Activated CD4-positive, alpha-beta T cell treated with anti-CD3 and anti-CD28 coated beads, Interleukin-2, amount 10 ng/mL, durations not matched to agents 24 days and 14 days (primary cell): ENCODE measurements at places on chromosomes 13 and 19. TPM values are rescaled to one million over a fixed set of nuclear protein-coding genes. Genes with fewer than 3 reads are reported as not detected.
A peak's percentile ranks its signal among the peaks of the same experiment; 100 is the strongest.

DNA sequence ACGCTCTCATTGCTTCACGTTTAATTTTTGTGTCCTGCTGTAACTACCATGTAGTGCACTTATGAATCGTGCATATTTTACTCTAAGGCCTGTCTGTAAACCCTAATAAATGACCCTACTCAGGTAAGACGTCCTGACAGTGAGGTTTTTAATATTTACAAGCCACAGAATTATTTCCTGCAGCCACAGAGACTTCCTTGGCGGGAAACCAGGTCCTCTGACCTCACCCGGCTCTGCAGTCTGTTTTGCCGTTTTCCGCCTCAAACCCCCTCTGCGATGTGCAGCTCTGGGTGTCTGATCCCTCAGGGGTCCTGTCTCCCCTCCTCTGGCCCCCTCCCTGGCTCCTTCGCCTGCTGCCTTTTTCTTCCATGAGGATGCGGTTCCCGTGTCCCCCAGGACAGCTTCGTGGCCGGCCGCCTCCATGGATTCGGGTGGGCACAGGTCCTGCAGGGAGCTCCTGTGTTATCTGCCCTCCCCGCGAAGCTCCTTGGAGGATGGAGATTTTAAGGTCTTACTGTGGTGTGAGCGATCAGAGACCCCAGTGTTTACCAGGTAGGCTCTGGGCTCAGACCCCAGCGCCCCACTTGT, 66.3 kb downstream of the MCF2L start:
- no peak overlapping the region for H3K27ac ChIP-seq
- H3K27me3 ChIP-seq, result no peaks in the 10 kb centered on the region
- H3K4me1 ChIP-seq, result no peaks in the 10 kb centered on the region
- no peak overlapping the region for H3K4me3 ChIP-seq
- H3K36me3 ChIP-seq, result no peaks in the 10 kb centered on the region

DNA sequence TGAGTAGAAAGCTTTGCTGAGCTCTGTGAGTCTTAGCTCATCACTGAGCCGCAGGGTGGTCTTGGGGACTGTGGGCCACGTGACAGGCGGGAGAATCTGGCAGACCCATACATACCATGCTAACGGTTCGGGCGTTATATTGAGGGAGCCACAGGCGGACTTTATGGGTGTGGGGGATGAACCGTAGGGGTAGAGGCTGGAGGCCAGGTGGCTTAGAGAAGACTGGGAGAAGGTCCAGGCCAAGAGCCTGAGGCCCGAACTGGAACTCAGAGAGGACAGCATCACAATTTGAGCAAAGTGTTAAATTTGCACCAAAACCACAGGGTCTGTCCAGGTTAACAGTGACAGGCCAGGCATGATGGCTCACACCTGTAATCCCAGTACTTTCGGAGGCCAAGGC, 15.3 kb upstream of the ATF5 start:
- H3K27me3 ChIP-seq, result no peaks in the 10 kb centered on the region
- no peak for DNase-seq
- H3K27ac ChIP-seq, result peak overlapping the region; percentile 94
- peaks cover 57% of the 10 kb centered on the region for H3K4me1 ChIP-seq
- no peak overlapping the region for H3K4me3 ChIP-seq
- peaks cover 75% of the 10 kb centered on the region for H3K36me3 ChIP-seq

DNA sequence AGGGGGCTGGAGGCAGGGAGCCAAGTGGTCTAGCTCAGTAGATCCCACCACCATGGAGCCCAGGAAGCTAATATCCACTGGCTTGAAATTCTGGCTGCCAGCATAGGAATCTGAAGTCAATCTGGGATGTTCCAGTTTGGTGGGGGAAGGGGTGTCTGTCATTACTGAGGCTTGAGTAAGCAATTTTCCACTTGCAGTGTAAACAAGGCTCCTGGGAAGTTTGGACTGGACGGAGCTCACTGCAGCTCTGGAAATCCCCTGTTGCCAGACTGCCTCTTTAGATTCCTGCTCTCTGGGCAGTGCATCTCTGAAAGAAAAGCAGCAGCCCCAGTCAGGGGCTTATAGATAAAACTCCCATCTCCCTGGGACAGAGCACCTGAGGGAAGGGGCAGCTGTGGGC, 349.2 kb upstream of the KLHL1 start:
- no peaks in the 10 kb centered on the region for H3K4me1 ChIP-seq
- H3K4me3 ChIP-seq, result no peak overlapping the region
- H3K36me3 ChIP-seq, result no peaks in the 10 kb centered on the region
- DNase-seq, result no peak

GRCh38 chr13:106311004-106311403, 224.5 kb downstream of the EFNB2 start:
- peak; percentile 26 for DNase-seq
- no peaks in the 10 kb centered on the region for H3K36me3 ChIP-seq
- H3K4me1 ChIP-seq, result no peaks in the 10 kb centered on the region

- no peaks in the 10 kb centered on the region for H3K27me3 ChIP-seq
- DNase-seq, result no peak
- H3K36me3 ChIP-seq, result peaks cover 36% of the 10 kb centered on the region
- no peak overlapping the region for H3K4me3 ChIP-seq
- H3K4me1 ChIP-seq, result no peaks in the 10 kb centered on the region
- H3K27ac ChIP-seq, result no peak overlapping the region
Observed at GRCh38 chr19:39489756-39490155, 9.0 kb upstream of the DLL3 start.

DNA sequence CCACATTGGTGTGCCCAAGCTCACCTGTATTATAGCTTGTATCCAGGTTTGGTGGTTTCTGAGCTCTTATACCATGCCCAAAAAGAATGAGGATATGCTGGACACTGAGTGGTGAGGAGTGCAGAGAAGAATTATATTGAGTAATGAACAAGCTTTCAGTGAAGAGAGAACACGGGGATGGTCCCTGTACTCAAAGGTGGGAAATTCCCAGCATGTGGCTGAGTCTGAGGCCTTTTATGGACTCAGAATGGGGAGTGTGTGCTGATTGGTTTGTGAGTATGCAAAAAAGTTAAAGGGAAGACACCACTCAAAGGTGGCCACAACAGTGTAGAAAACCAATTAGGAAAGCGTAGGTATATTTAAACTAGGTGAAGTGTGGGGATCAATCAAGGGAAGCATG, 191.2 kb upstream of the SLITRK6 start:
- no peaks in the 10 kb centered on the region for H3K4me1 ChIP-seq
- DNase-seq, result no peak
- H3K27me3 ChIP-seq, result no peaks in the 10 kb centered on the region
- H3K4me3 ChIP-seq, result no peak overlapping the region

GRCh38 chr13:95137096-95137495, 164.2 kb downstream of the ABCC4 start:
- peaks cover 4% of the 10 kb centered on the region for H3K4me1 ChIP-seq
- no peak overlapping the region for H3K27ac ChIP-seq
- H3K27me3 ChIP-seq, result no peaks in the 10 kb centered on the region
- no peak overlapping the region for H3K4me3 ChIP-seq
- DNase-seq, result peak; percentile 43
- H3K36me3 ChIP-seq, result peaks cover 21% of the 10 kb centered on the region

The TMIGD2 gene
- total RNA-seq, result 13.3 and 14.0 TPM in 2 replicates

The KCNC3 gene
- 20.3 TPM in 2 replicates for total RNA-seq

The CFAP97D2 gene
- not detected in 2 replicates for total RNA-seq
